NCI-H2171 treated with DMSO at 0.1 percent for 48 hours (cell line): ENCODE measurements at places on chromosomes 1 and 21.

DNA sequence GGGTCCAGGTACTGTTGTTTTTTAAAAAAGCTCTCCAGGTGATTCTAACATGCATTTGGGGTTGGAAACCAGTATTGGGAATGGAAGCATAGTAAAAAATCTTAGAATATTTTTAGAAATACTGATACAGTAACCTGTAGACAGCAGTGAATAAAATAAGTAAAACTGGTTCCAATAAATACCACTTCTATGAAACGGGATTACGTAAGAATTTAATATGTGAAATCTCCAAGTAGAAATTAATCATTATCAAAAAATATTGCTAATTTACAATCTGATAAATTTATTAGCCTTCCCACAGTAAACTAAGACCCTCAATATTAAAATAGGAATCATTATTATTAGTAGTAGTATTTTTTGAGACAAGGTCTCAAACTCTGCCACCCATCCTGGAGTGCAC lies 177.5 kb downstream of the COP1 start:
- DNase-seq: no peak

DNA sequence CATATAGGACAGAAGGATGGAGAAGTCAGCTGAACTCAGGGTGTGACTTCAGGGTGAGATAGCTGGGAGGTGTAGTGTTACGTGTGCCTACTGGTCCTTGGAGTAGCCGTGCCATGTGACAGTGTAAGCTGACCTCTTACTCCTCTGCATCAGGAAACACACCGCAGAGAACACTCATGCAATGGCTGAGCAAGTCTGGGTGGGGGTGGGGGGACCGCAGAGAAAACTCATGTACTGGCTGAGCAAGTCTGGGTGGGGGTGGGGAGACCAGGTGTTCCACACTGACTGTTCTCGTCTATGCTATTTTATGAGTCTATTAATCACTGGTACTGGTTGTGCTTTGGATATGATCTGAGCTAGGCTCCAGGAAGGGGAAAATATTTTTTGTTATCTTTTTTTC lies 233.1 kb downstream of the PAPPA2 start:
- peak; percentile 54 for DNase-seq

DNA sequence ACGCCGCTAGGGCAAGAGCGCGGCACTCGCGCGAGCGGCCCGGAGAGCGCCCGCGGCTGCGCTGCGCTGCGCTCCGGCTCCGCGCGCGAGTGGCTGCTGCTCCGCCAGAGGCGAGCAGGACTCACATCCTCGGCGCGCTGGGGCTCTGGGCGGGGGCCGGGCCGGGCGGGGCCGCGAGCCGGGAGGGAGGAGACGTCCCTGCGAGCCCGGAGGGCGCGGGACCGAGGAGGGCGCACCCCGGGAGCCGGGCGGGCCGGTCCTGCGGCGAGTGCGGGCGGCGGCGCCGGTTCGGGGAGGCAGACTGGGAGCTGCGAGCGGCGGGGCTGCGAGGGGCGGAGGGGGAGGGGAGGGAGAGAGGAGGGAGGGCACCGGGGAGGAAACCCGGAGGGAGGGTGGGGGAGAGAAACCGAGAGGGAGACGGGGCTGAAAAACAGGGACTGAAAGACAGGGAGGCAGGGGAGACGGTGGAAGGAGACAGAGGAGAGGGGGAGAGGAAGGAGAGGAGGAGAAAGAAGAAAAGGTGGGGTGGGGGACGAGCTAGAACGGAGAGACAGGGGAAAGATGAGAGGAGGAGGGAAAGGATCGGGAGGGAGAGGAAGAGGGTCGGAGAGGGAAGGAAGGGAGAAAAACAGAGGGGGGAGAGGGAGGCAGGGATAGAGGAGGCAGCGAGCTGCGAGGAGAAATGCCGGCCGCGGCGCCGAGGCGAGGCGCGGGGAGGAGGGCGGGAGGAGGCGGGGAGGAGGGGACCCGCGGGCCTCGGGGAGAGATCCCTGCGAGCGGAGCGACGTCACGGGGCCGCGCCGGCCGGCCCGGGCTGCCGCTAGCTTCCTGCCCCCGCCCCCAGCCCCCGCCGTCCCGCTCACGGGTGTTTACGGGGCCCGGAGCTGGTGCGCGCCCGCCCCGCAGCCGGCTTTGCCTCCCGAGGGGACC lies at the start of gene CAMK2N1:
CAMK2N1 (minus strand) TSS at position 684 of the 930 bp plus-strand sequence. CDS start 831 bp downstream, outside the sequence.
- peak; percentile 72 for DNase-seq

DNA sequence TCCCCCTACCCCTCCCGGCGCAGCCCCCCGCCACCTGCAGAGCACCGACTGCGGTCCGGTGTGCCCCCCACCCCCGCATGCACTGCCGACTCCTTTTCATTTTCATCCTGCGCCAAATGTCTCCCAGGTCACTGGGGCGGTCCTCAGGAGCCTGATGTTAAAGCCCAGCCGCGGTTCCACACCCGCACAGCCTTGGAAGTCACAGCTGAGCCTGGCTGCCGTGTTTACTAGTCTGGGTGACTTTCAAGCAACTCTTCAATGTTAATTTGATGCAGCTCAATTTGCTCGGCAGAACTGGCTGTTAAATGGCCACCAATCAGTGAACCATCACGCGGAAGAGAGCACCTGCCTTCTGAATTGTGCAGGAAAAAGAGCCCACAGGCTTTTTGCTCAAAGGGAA lies 27.2 kb downstream of the THAP3 start:
- no peak for DNase-seq

DNA sequence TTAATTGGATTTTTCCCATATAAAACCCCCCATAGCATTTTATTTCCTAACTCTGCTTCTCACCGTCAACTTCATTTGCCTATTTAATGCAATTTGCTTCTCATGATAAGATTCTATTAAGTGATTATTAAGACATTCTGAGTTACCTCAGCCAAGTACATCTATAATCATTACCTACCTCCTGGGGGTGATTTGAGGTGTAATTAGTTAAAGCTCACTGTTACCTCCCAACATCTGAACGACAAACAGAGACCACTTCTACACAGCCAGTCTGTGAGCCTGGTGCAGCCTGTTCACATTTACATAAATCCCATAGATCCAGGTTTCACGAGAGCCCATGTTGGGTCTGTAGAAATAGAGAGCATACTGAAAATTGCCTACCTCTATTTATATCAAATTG lies 65.7 kb upstream of the SSX2IP start:
- no peak for DNase-seq

- DNase-seq: peak; percentile 42
Measured at GRCh38 chr1:25700626-25701025, 84.0 kb downstream of the MAN1C1 start.

DNA sequence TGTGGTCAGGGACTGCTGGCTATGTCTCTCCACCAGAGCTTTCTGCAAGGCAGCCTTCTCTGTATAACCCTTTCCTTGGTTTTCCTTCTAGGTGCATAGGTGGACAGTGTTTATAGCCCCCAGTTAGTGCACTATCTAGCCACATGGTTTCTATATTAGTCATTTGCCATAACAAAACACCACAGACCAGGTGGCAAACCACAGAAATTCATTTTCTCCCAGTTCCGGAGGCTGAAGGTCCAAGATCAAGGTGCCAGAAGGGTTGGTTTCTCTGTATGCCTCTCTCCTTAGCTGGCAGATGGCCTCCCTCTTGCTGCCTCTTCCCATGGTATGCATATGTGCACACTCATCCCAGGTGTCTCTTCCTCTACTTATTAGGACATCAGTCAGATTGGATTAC lies 106.4 kb downstream of the KAZN start:
- DNase-seq: peak; percentile 86

- DNase-seq: peak; percentile 99
Measured at GRCh38 chr1:30718091-30718635, 5.2 kb downstream of the MATN1 start.

DNA sequence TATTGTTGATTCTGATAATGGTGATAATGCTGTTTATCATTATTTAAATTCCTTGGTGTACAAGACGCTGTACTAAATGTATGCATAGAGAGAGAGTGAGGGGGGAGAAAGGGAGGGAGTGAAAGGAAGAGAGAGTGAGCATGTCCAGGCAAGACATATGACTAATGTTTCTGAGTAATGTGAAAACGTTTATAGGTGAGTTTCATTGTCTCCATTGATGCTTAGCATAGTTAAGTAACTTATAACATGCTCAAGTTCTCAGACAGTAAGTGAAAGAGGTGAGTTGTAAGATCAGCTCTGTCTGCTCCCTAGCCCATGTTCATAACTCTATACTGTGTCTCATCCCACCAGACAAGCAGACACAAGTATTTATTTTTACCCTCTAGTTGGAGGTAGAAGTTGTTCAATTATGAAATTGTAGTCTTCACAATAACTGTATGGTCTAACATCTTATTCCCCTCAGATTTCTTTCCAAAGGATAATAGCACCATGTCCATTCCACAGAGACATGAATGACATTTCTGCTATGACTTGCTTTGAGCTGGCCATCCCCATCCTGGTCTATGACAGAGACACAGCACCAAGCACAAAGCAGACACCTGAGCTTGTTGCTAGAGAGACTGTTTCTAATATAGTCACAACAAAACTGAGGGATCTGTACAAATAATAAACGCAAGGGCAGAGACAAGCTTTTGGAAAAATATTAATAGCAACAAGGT lies 285.1 kb downstream of the CACNA1E start:
- no peak for DNase-seq

DNA sequence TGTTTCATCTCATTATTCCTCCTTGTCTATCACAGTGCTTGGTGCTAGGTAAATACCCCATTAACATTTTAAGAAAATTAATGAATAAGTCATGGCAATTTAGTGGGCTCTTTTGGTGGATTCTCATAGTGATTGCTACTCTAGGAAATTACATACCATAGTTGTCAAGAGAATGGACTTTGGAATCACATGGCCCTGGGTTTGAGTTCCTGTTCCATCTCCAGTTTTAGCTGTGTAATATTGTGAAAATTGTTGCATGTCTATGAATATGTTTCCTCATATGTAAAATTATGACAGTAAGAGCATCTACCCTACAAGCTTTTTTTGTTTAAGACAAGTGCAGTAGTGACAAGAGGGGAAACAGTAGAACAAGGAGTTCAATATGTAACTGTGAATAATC lies 20.7 kb downstream of the WDTC1 start:
- no peak for DNase-seq

- no peak for DNase-seq
Measured at GRCh38 chr1:186557147-186557777, 96.3 kb upstream of the PDC start.

- DNase-seq: no peak
Measured at GRCh38 chr1:215720126-215720525, 153.0 kb downstream of the KCTD3 start.

DNA sequence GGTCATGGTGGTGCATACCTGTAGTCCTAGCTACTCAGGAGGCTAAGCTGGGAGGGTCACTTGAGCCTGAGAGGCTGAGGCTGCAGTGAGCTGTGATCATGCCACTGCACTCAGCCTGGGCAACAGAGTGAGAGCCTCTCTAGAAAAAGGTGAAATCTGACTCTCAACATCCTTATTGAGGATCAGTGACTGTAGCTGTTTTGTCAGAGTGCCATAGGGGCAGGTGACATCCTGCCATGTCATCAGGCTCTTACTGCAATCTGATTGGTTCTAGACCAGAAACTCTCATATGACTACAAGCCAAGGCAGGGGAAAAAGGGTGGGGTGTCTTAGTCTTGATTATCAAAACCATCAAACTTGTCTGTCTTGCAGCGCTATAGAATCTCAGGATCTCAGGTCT lies 62.8 kb upstream of the NGF start:
- peak; percentile 58 for DNase-seq

- DNase-seq: peak; percentile 53
Measured at GRCh38 chr1:200558866-200559459, 61.6 kb downstream of the KIF14 start.

GRCh38 chr21:14482165-14482564 lies 64.0 kb downstream of the SAMSN1 start:
- no peak for DNase-seq

GRCh38 chr1:25197982-25198662 lies 34.2 kb downstream of the SYF2 start:
- no peak for DNase-seq

DNA sequence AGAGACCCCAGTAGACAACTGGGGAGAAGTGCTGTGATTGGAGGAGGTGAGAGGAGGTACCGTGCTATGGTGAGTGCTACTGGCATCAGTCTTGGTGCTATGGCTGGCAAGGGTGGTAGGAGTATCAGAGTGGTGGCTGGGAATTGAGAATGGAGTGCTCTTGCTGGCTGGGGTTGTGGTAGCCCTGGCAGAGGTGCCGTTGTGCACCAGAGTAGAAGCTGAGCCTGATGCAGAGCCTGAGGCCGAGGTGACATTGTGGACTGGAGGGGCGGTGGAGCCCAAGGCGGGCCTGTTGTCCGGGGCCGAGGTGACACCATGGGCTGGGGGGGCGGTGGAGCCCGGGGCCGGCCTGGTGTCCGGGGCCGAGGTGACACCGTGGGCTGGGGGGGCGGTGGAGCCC lies 14.6 kb downstream of the TRIM46 start:
- no peak for DNase-seq

- peak; percentile 60 for DNase-seq
Measured at GRCh38 chr1:180151508-180151907, 3.2 kb upstream of the QSOX1 start.

GRCh38 chr1:188129856-188130838 lies 1301.4 kb downstream of the PLA2G4A start:
- DNase-seq: no peak

- DNase-seq: no peak
Measured at GRCh38 chr21:38664315-38664714, 141.4 kb upstream of the ETS2 start.

GRCh38 chr1:231618609-231619256 lies 7.9 kb upstream of the DISC1 start:
- no peak for DNase-seq

DNA sequence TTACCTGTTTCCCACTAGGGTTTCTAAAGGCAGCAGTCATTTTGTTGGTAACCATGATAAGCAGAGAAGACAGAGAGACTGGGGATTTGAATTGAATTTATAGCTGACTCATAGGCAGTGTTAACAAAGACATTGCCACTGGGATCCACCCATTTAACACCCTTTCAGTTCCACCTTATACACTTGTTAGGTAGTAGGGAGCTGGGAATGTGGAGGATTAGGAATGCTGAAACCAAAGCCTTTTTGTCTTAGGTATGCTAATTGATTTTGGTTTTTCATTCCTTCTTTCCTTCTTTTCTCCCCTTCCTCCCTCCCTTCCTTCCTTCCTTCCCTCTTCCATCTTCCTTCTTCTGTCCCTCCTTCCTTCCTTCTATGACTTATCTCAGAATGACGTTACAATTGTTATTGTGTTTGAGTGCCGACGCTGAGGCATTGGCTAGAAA lies 7.5 kb upstream of the EVI5 start:
- DNase-seq: no peak

GRCh38 chr21:45556645-45557615 lies 14.7 kb upstream of the SLC19A1 start:
- no peak for DNase-seq
